GM19239 (cell line): ENCODE measurements at places on chromosomes 2 and 18.

DNA sequence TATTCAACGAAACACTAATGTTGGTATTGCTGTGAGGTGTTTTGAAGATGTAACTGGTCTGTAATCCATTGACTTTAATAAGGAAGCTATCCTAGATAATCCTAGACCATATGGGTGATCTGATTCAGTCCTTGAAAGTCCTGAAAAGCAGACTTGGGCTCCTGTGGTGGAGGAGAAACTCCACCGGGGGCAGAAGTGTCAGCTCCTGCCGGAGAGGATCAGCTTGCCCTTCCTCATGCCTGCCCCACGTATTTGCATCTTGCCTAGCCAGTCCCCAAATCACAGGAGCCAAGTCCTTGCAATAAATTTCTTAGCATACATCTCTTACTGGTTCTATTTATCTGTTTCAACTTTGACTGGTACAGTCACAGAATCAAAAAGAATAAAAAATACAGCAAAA is 144.2 kb upstream of the DLGAP1 start:
- no peak for DNase-seq

GRCh38 chr2:84919885-84920580 is 14.6 kb downstream of the TMSB10 start:
- no peak for DNase-seq

GRCh38 chr2:26892922-26893524 is 45.1 kb downstream of the DPYSL5 start:
- no peak for DNase-seq

- no peak for DNase-seq
These were observed 1298.5 kb downstream of the SUCLG1 start for GRCh38 chr2:83160571-83160970.

- no peak for DNase-seq
These were observed 475.0 kb upstream of the POU3F3 start for GRCh38 chr2:104378853-104379374.

- no peak for DNase-seq
These were observed 61.3 kb downstream of the ZBTB7C start for GRCh38 chr18:48347756-48348326.

GRCh38 chr2:42325609-42326008 is 35.4 kb downstream of the COX7A2L start:
- no peak for DNase-seq

GRCh38 chr2:219228041-219228910 is 1.2 kb downstream of the ATG9A start:
- no peak for DNase-seq

DNA sequence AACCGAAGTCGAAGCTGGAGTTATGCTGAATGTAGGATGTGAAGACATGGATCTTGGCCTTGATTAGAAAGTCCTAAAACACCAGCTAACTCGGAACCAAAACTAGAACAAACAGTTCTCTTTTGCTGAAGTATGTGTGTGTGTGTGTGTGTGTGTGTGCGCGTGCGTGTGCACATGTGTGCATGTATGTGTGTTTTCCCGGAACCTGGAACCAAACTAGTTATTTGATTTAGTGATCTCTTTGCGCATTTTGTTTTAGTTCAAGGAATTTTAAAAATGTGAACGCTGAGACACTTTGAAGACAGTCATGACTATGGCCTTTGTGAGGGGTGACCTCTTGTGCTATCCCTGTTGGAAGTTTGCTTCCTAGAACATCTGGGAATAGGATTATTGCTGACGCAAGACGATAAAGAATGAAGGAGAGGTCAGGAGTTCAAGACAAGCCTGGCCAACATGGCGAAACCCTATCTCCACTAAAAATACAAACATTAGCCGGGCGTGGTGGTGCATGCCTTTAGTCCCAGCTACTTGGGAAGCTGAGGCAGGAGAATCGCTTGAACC is 23.8 kb downstream of the FHL2 start:
- DNase-seq, result no peak

DNA sequence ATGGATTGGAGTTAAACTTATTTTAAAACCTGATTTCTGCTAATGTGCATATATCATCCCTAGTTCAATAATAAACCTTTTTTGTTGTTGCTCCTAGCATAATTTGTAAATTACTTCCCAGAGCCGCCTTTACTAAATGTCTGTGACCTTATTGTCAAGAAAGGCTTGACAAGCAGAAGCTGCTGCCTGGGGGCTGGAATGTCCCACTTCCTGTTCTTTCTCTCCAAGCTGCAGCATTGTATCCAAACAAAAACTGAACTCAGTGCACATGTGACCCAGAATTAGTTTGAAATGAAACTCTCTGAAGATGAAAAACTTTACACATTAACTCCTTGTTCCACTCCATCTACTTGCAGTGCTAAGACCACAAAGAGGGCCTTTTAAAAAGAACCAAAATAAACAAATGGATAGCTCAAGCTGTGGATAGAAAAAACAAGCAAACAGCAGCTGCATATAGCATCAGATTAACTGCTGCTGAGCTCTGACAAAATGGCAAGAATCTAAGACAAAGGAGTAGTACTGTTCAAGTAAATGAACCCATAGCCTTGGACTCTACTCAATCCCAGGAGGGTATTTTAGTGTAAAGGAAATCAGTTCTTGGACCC is 99.8 kb upstream of the NEUROD1 start:
- no peak for DNase-seq

DNA sequence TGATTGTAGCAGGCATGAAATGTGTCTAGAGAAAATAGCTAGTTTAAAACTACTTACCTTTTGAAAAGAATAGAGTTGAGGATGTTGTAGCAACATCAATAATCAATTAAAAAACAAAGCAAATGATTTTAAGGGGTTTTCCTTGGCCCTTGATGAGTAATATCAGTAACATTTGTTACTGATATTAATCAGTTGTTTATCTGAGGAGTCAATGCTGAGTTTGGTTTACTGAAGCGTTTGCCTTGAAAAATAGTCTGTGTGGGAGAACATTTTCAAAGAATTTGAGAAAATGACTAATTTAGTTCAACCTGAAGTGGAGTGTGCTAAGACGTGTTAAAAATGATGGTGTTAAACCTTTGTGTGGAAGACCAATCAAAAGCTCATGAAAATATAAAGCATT is 9.3 kb downstream of the PTH2R start:
- DNase-seq, result no peak

- DNase-seq, result no peak
These were observed 236.7 kb downstream of the PRKCE start for GRCh38 chr2:45888167-45888566.

GRCh38 chr2:138321458-138321857 is 180.1 kb upstream of the SPOPL start:
- no peak for DNase-seq

GRCh38 chr2:239778042-239778851 is 246.9 kb downstream of the NDUFA10 start:
- DNase-seq, result no peak
